ENCODE measurements at places on chromosomes 2 and 18.

DNA sequence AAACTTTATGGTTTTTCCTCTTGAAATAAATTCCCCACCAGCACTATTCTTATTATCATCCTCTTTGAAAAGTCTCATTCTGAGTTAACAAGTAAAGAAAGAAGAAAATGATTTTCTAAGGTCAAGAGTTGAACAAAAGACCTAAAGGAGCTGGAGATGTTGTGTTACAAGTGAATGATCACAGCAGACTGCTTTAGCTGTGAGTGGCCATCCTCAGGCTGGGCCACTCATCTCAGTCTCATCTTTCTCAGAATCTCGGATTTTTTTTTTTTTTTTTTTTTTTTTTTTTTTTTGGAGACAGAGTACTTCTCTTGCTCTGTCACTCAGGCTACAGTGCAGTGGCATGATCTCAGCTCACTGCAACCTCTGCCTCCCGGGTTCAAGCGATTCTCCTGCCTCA lies 133.3 kb downstream of the CDH2 start:
- DNase-seq, result no peak

GRCh38 chr2:130835766-130836015 lies 1.0 kb upstream of the ARHGEF4 start:
- no peak for DNase-seq

- DNase-seq, result no peak
These were observed 63.3 kb upstream of the ZNF804A start for GRCh38 chr2:184534986-184535385.

DNA sequence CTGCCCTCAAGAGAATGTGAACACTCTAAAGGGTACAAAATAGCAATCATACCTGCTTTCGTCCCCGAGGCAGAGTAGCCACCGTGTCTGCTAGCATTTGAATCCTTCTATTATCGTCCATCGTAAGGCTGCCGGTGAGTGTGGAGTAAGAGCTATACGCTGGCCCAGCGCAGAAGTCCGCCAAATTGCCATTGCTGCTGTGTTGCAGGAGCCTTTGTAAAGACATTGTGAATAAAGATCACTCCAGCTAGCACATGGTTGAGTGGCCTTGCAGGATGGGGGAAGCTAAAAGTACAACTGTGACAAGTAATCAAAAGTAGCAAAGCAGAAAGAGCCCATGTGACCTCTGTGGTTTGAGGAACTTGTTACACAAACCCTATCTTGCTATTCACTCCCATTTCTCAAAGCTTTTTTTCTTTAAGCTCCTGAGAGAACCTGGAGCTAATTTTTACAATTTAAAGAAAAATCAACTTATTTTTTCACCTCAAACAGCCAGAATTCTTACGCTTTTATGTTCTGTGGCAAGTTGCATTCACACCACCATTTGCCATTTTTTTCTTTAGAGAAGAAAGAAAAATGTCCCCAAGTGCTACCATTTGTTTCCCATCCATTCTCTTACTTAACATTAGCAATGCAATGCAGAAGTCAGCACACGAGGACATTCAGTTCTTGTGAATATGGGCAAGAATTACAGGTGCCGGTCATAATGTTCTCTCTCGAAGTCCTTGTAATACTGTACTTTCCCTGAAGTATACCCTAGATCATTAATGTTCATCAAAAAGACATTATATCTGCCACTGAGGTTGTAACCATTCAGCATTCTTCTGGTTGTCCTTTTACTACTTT lies at the start of gene CYTIP:
Gene CYTIP (minus strand): TSS at position 295 of the 846 bp plus-strand sequence. CDS start 69 bp downstream, at position 226.
- DNase-seq, result no peak

DNA sequence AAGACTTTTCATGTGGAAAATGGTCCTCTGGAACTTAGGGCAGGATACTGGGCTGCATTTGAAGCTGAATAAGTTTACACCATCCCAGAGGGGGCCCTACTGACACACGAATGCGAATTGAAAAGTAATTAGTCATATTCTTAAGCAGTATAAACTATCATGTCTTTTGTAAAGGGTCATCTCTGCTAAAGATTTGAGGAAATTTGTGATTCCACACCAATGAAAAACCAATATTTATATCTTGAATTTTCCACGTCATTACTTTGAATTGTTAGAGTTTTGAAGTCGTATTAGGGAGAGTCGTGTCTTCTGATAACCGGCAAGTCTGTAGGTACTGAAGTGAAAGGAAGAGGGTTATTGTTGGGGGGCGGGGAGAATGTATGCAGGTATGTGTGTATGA lies 4.1 kb upstream of the OTX1 start:
- DNase-seq, result no peak

- DNase-seq, result peak; percentile 94
These were observed 71.7 kb downstream of the PTRHD1 start for GRCh38 chr2:24721470-24721869.

DNA sequence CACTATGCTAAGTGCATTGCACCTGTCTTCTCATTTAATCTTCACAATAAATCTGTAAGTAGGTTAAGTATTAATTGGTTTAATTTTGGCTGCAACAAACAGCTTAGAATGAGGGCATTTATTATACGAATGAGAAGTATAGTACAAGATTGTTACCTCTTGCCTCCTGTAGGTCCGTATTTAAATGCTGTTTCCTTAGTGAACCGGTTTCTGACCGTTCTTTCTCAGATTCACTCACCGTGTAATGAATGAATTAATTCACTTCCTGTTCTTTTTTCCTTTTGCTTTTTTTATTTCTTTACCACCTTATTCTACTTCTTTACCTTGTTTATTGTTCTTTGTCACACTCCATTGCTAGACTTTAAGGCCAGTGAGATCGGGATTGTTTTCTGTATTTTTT lies 153.8 kb upstream of the RASGRP3 start:
- DNase-seq, result no peak

- no peak for DNase-seq
These were observed 67.5 kb downstream of the COPS8 start for GRCh38 chr2:237153181-237153580.

- no peak for DNase-seq
These were observed 63.7 kb downstream of the COL4A3 start for GRCh38 chr2:227228061-227228667.

DNA sequence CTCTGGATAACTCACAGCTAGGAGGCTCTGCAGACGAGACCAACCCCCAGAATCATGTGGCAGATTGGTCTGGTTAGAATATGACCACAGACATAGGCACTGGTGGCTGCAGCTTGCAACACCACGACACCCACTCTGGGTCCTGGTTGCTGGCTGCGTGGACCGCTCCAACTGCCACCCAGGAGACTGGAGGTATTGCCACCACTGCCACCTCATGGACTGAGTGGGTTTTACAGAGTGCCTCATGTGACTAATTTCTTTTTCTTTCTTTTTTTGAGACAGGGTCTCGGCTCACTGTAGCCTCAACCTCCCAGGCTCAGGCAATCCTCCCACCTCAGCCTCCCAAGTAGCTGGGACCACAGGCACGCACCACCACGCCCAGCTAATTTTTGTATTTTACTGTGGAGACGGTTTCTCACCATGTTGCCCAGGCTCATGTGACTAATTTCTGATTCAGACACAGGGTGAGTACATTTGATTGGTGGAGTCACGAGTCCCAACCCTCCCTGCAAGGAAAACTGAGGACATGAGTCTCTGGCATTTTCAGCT lies 29.9 kb upstream of the NT5DC4 start:
- DNase-seq, result peak; percentile 38

DNA sequence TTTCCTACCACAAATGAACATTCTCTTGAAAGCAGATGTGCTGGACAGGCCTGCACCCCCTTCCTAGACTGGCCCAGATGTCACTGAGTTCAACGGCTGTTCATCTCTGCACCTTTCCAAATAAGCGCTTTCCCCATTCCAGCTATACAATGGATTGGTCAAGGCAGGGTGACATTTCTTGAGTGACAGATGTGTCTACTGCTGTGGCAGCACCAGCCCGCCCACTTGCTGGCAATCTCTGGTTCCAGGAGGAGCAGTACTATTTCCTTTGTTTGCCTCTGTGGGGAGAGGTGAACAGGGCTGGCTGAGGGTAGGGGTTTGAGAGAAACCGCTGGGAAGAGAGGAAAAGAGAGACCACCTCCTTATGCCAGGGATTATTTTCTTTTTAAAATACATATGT lies 269.5 kb upstream of the POU3F3 start:
- DNase-seq, result no peak

- no peak for DNase-seq
These were observed 1.5 kb downstream of the IL1B start for GRCh38 chr2:112835061-112835501.

DNA sequence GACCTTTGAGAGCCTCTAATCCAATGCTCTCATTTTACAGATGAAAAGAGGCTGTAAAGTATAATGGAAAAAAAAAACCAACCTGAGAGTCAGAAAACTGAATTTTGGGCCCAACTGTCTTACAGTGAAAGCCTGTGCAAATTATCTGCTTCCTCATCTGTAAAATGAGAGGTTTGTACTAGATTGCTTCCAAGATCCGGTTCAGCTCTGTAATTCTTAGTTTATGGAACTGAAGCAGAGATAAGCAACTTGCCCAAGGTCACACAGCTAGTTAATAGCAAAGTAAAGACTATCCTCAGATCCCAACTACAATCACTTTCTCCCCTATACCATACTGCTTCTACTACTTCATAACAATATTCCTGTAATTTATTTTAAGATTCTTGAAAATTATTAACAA lies 6.3 kb downstream of the TLK1 start:
- no peak for DNase-seq

Measured in fibroblast of the aortic adventitia (primary cell).